ENCODE measurements at places on chromosomes 3 and 15. TPM values are rescaled to one million over a fixed set of nuclear protein-coding genes. Genes with fewer than 3 reads are reported as not detected.

CD47 gene
- 35.2 TPM for total RNA-seq

CCDC9B gene
- total RNA-seq, result 25.1 TPM

RBSN gene
- 10.9 TPM for total RNA-seq

XCR1 gene
- not detected for total RNA-seq

CFAP44 gene
- 1.1 TPM for total RNA-seq

GXYLT2 gene
- total RNA-seq, result 1.1 TPM

ALDH1L1 gene
- total RNA-seq, result 0.76 TPM

RPS27L gene
- 367 TPM for total RNA-seq

SAMMSON gene
- total RNA-seq, result not detected

PPARG gene
- 41.4 TPM for total RNA-seq

GOLGA8N gene
- total RNA-seq, result 0.95 TPM

RPL14 gene
- total RNA-seq, result 785 TPM

C3orf20 gene
- 0.06 TPM for total RNA-seq

CCDC39 gene
- not detected for total RNA-seq

MINAR1 gene
- 0.30 TPM for total RNA-seq

SPG21 gene
- total RNA-seq, result 122 TPM

CFAP100 gene
- total RNA-seq, result not detected

ZDHHC23 gene
- 3.5 TPM for total RNA-seq

THSD4 gene
- total RNA-seq, result 24.4 TPM

OSBPL10 gene
- 16.0 TPM for total RNA-seq

PP2D1 gene
- total RNA-seq, result not detected

OR5H1 gene
- total RNA-seq, result not detected

SEMA4B gene
- total RNA-seq, result 91.4 TPM

RTP1 gene
- not detected for total RNA-seq

CPEB1 gene
- 3.2 TPM for total RNA-seq

CXCR6 gene
- not detected for total RNA-seq

NDN gene
- not detected for total RNA-seq

SERPINI2 gene
- total RNA-seq, result not detected

CDHR4 gene
- total RNA-seq, result 0.22 TPM

USP8 gene
- 32.1 TPM for total RNA-seq

RYR3 gene
- total RNA-seq, result not detected

FBXW12 gene
- total RNA-seq, result not detected

ACY1 gene
- total RNA-seq, result 25.9 TPM

GUCA1C gene
- total RNA-seq, result not detected

OR5H6 gene
- total RNA-seq, result not detected

TGFBR2 gene
- total RNA-seq, result 53.4 TPM

GABRR3 gene
- not detected for total RNA-seq

PFKFB4 gene
- 12.3 TPM for total RNA-seq

RAB6B gene
- total RNA-seq, result 2.2 TPM

INKA1 gene
- 2.1 TPM for total RNA-seq

INSYN1 gene
- total RNA-seq, result 1.3 TPM

TYRO3 gene
- 13.4 TPM for total RNA-seq

PRR20G gene
- 1.6 TPM for total RNA-seq

GPR176 gene
- 11.4 TPM for total RNA-seq

ARL14 gene
- 0.22 TPM for total RNA-seq

GOLGA6D gene
- not detected for total RNA-seq

All from A549 treated with Mapracorat at 1 μM for 4 hours (cell line).